Right cardiac atrium (tissue), 5 donors: ENCODE measurements at places on chromosomes 2 and 18. TPM values are rescaled to one million over a fixed set of nuclear protein-coding genes. Genes with fewer than 3 reads are reported as not detected.

GRCh38 chr2:65605743-65606058 is 173.3 kb upstream of the SPRED2 start:
- DNase-seq, result no peak

- DNase-seq, result no peak
Observed at GRCh38 chr18:57819671-57820460, 16.8 kb upstream of the ATP8B1 start.

DNA sequence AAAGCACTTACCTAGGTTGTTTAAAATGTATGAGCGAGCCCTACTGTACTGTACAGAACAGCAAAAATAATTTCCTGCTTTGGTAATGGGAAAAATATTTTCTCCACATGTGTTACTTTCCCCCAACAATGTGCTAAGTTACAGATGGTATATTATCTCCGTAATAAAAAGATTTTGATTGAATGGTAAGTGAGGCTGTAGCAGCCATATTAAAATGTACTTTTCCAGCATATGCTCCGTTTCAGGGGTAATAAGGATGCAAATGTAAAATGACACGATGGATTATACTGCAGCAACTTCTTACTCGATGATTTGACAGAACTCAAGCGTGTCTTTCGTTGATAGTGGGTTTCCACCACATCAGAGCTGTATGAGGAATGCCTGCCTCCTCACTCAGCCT is 50.5 kb downstream of the OSBPL6 start:
- no peak for DNase-seq

DNA sequence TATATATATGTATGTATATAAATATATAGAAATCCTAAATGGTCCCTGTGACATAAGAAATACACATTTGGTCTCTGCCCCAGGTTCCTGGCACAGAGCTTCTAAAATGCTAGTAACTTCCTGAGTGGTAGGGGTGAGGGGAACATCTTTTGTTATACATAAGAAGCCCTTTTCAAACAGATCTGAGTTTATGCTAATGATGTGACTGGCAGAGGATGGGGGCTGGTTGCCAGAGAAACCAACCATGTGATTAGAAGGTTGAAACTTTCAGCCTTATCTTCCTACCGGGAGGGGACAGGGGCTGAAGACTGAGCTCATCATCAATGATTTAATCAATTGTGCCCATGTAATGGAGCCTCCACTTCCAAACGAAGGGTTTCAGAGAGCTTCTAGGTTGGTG is 16.3 kb downstream of the MFSD2B start:
- no peak for DNase-seq

DNA sequence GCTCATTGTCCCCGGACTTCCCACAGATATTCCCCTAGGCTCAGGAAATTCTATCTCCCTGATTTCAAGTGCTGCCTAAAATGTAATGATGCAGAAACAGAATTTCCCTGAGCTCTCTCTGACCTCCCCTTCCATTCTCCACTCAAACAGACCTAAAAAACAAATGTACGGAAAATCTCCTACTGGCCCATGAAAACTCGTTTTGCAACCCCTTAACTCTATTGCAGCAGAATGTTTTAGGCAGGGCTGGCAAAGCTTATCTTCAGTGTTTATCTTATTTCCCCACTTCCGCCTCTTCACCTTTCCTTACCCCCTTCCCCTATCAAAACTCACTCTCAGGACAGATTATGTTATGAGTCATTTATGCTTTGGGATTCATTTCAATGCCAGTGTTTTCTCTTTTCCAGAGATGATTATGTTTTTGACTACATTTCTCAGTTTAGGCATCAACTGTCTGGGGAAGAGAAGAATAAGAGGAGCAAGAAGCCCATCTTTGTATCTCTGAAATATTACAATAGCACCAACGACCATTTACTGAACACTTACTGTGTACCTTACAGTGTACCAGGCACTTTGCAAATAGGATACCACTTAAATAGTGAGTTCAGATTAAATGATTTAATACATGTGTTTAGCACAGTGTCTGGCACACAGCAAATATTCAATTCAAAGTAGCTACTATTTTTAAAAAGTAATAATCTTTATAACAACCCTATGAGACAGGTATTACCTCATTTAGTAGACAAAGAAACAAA is 53.9 kb upstream of the STPG4 start:
- DNase-seq, result no peak

GRCh38 chr2:168913495-168913894 is 12.4 kb downstream of the G6PC2 start:
- DNase-seq, result no peak

- no peak for DNase-seq
Observed at GRCh38 chr2:9627310-9627709, 3.5 kb downstream of the YWHAQ start.

- no peak for DNase-seq
Observed at GRCh38 chr18:56191334-56191733, 447.1 kb downstream of the TXNL1 start.

ABCG5 gene
- total RNA-seq, result not detected

IL1A gene
- total RNA-seq, result not detected

MARCHF4 gene
- total RNA-seq, result not detected

GKN2 gene
- not detected for total RNA-seq

CNOT9 gene
- 19.9 TPM for total RNA-seq
